Bronchial epithelial cell (primary cell): ENCODE measurements at places on chromosomes 7 and 10. TPM values are rescaled to one million over a fixed set of nuclear protein-coding genes. Genes with fewer than 3 reads are reported as not detected.

DNA sequence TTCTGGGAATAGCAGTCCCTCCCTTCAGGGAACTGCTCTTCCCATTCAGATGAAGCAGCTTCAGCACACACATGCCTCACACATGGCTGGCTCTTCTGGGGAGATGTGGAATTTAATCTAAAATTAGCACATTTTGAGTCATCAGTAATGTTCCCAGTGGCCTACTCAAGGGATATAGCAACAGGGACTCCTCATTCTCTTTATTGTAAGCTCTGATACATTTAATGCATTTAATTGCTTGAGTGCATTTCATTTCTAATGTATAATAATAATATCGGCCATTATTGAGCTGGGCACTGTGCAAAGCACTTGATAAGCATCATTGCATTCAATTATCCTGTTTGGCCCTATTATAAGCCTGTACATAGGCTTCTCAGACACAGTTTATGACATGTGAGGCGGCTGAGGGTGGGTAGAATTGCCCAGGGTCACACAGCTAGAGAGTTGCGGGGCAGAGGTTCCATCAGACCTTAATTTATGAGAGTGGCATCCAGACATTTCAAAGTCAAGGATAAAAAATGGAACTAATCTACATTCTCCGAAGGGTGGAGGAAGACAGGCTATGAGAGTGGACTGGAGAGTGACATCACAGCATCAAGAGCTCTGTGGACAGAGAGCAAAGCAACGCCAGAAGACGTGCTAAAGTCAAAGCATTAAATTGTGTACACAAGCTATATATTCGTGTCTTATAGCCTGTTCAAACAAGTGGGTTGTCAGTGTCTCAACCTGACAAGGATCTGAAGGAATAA is 76.8 kb downstream of the LANCL2 start:
- DNase-seq = peak; percentile 21

Gene HPS1
- 15.8 and 26.9 TPM in 2 replicates for total RNA-seq

DNA sequence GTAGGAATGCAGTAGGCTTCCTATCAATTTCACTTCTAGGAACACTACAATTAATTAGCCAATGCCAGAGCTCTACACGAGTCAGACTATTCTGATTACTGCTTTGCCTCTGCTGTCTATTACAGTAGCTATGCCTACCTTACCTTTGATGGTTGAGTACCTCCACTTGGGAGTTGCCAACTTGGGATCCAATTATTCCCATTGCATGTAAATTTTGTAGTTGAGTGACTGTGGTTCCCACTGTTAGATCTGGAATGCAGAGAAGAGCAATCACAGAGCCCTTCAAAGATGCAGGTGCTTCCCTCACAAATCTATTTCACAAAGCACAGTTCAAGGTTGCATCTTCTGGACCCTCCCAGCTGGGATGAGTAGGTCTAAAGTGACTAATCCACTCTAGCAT is 62.9 kb upstream of the AASS start:
- no peak for DNase-seq

Gene PRF1
- total RNA-seq = not detected in 2 replicates

GRCh38 chr10:3471472-3471871 is 298.9 kb upstream of the PITRM1 start:
- DNase-seq = no peak

- DNase-seq = no peak
Observed at GRCh38 chr10:71679425-71679824, 40.2 kb downstream of the C10orf105 start.

DNA sequence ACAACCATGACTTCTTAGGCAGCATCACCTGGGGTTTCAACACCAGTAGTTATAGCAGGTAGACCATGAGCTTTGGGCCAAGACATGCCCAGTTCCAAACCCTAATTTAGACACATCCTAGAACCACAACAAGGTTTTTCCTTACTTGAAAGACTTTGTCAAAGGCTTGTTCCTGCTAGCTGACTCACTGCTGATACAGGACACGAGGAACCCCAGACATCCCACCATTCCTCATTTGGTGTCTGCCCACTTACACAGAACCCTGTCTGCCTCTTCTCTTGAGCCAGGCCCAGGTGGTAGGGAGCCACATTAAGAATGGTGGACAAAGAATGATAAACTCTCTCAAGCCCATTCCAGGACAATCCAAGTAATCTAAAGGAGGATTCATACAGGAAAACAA is 109.0 kb downstream of the CCDC71L start:
- DNase-seq = no peak

GRCh38 chr10:107280293-107280692 is 115.8 kb upstream of the SORCS1 start:
- DNase-seq = peak; percentile 17

Gene OR2A1
- not detected in 2 replicates for total RNA-seq

DNA sequence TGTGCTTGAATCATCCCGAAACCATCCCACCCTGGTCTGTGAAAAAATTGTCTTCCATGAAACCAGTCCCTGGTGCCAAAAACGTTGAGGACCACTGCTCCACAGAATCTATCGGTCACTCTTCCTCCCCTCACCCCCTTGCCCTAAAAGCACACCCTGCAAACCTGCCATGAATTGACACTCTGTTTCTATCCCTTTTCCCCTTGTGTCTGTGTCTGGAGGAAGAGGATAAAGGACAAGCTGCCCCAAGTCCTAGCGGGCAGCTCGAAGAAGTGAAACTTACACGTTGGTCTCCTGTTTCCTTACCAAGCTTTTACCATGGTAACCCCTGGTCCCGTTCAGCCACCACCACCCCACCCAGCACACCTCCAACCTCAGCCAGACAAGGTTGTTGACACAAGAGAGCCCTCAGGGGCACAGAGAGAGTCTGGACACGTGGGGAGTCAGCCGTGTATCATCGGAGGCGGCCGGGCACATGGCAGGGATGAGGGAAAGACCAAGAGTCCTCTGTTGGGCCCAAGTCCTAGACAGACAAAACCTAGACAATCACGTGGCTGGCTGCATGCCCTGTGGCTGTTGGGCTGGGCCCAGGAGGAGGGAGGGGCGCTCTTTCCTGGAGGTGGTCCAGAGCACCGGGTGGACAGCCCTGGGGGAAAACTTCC is 784 bp upstream of the SERPINE1 start:
- DNase-seq = peak; percentile 88

- no peak for DNase-seq
Observed at GRCh38 chr10:7337431-7338171, 73.2 kb downstream of the SFMBT2 start.

DNA sequence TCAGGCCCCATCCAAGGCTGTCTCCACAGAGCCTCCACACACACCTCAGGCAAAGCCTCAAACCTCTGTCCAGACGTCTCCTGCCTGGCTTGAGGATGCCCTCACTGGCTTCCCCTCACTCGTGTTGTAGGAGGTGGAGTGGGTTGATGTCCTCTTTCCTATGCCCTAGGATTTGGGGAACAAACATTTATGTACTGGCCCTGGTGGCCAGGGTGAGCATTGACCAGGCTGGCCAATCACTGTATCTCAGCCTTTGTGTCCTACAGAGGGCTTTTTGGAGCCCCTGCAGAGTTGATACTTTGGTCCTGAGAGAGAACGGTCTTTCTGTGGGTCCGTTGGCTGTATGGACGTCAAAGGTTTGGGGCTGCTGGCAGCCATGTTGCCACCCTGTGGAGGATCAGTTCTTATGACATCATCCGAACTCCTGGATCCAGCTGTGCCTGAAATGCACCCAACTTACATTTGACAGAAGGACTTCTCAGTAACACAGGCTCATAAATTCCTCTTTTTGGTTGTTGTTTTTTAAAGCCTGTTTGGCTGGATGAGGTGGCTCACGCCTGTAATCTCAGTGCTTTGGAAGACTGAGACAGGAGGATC is 2.3 kb upstream of the GRID2IP start:
- DNase-seq = no peak

Gene ABCA13
- total RNA-seq = 0.79 and 1.2 TPM in 2 replicates

Gene TRIL
- under 0.01 TPM in 1 of 2 replicates, not detected in the other for total RNA-seq

DNA sequence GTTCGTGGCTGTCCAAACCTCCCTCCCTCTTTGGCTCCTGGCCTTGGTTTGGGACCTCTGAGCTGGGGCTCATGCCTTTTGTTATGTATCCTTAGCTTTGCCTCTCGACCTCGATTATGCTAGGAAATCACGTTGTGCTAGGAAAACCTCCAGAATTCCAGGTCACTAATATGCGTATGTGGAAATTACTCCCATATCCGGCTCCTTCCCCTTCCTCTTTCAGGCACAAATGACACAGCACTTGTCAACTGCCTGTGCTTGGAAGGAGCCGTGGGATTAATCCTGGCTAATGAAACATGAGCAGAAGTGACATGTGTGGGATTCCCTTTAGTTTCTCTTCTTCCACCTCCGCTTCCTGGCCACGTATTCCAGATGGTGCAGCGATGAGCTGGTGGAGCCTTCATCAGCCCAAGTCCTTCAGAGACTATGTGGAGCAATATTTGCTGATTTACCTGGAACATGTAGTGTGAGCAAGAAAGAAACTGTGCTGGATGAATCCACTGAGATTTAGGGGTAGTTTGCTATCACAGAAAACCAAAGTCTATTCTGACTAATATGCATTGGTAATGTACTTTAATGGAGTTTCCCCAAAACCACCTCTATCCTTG is 149.2 kb downstream of the REEP3 start:
- DNase-seq = no peak

DNA sequence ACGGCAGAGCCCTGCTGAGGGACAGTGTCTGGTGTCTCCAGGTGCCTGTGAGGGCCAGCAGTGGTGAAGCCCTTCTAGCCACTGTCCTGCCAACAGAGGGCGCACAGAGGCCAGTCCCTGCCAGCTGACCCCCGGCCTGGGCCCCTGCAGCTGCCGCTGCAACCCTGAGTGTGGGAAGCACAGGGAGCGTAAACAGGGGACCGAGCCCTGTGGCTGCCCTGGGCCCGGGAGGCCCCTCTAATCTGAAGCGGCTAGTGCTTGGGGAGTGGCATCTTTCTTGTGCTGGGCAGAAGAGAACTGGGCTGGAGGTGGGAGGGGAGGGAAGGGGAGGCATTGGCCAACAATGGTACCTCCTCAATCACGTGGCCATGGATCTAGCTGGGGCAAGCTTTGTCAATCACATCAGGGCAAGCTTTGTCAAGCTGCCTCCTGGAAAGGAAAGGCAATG is 34.6 kb downstream of the TRIM8 start:
- DNase-seq = peak; percentile 65
